Trophoblast cell (in vitro differentiated cells and primary cell): ENCODE measurements at places on chromosomes 16 and 17.

DNA sequence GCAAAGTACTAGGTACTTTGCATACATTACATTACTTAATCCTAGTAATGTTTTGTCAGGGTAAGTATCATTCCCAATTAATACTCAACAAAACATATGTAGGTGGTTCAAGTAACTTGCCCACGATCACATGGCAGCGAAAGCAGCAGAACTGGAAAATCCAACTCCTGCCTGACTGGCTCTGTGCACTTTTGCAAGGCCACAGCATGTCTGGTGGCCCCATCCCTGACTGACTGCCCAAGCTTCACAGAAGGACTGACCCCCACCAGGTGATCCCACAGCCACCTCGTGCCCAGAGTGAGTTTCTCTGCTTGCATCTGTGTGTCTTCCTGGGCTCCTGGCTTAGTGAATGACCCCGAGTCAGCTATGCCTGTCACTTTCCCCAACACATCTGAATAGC, 11.4 kb downstream of the CNP start:
- no peaks in the 10 kb centered on the region for H3K27me3 ChIP-seq
- H3K27ac ChIP-seq, result no peak overlapping the region
- H3K4me3 ChIP-seq, result no peak overlapping the region
- peaks cover 4% of the 10 kb centered on the region for H3K4me1 ChIP-seq
- DNase-seq, result no peak

GRCh38 chr16:66513111-66513723, 36.7 kb downstream of the TK2 start:
- no peak overlapping the region for H3K4me3 ChIP-seq
- H3K27ac ChIP-seq, result no peak overlapping the region
- peak; percentile 86 for DNase-seq
- H3K36me3 ChIP-seq, result no peaks in the 10 kb centered on the region
- peaks cover 32% of the 10 kb centered on the region for H3K4me1 ChIP-seq

- peak; percentile 51 for DNase-seq
- H3K27ac ChIP-seq, result no peak overlapping the region
- H3K27me3 ChIP-seq, result no peaks in the 10 kb centered on the region
- H3K4me1 ChIP-seq, result no peaks in the 10 kb centered on the region
- no peak overlapping the region for H3K4me3 ChIP-seq
- H3K36me3 ChIP-seq, result no peaks in the 10 kb centered on the region
Observed at GRCh38 chr16:54123766-54124165, 162.8 kb downstream of the IRX3 start.

DNA sequence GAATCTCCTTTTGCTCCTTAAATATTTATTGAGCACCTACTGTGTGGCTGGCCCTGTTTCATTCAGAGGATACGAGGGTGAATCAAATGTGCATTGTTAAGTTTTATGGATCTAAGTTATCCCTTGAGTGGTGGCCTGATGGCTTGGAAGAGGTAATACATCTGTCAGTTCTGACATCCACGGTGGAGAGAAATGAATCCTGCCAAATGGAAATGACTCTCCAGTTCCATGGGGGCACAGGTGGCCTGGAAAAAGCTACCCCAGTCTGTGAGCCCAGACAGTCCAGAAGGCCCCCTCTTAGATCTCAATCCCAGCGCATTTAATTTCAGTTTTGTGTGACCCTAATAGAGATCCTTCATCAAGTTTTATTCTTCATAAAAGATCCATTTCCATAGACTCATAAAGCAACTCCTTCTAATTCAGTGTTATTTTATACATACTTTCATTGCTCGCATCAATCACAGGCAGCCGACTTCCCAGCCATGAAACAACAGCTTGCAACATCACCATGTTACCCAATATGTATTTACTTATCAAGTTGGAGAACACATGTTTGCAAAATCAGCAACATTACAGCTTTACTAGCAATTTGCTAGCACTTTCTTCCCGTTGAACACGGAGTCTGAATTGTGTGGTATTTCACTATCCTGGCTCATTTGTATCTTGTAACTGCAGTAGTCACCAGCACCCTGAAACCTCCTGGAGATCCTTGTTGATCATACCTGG, 334.8 kb upstream of the HSBP1 start:
- DNase-seq, result no peak
- no peaks in the 10 kb centered on the region for H3K4me1 ChIP-seq

GRCh38 chr16:61780161-61780560, 256.1 kb downstream of the CDH8 start:
- no peak overlapping the region for H3K4me3 ChIP-seq
- H3K4me1 ChIP-seq, result no peaks in the 10 kb centered on the region

GRCh38 chr17:29112771-29113295, 67.4 kb downstream of the MYO18A start:
- H3K4me1 ChIP-seq, result peaks cover 6% of the 10 kb centered on the region
- no peaks in the 10 kb centered on the region for H3K27me3 ChIP-seq
- H3K27ac ChIP-seq, result no peak overlapping the region

DNA sequence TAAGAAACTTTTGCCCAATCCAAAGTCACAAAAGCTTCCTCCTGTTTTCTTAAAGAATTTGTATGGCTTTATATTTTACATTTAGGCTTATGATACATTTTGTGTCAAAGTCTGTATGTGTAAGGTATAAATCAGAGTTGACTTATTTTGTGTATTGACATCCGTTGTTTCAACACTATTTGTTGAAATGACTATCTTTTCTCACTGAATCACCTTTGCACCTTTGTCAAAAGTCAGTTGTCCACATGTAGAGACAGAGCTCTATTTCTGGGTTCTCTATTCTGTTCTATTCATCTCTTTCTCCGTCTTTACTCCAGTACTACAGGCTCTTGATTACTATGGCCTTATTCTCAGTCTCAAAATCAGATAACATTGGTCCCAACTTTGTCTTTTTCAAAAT, 73.2 kb downstream of the C16orf78 start:
- no peak for DNase-seq
- no peak overlapping the region for H3K4me3 ChIP-seq
- H3K27ac ChIP-seq, result no peak overlapping the region
- H3K4me1 ChIP-seq, result no peaks in the 10 kb centered on the region

GRCh38 chr17:37218849-37219248, 156.9 kb upstream of the C17orf78 start:
- H3K27ac ChIP-seq, result no peak overlapping the region

- H3K36me3 ChIP-seq, result peaks cover 60% of the 10 kb centered on the region
- H3K4me3 ChIP-seq, result no peak overlapping the region
- DNase-seq, result no peak
- H3K27me3 ChIP-seq, result no peaks in the 10 kb centered on the region
Observed at GRCh38 chr17:45087504-45087975, 26.4 kb downstream of the NMT1 start.

DNA sequence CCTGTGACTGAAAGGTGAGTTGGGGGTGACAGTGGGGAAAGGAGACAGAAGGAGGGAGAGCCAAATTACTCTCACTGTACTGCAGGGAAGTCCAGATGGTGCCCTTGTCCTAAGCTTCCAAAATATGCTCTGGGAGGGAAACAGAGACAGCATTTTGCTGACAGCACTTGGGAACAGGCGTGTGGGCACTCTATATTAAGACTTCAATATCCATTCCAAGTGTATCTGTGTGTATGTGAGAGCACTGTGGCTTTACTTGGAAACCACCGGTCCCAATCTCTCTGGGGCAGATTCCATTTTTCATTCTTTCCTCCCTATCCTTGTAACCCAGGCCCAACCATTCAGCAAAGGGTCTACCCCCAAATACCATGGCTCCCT, 407.3 kb downstream of the UTP18 start:
- H3K36me3 ChIP-seq, result no peaks in the 10 kb centered on the region
- no peaks in the 10 kb centered on the region for H3K4me1 ChIP-seq
- no peak overlapping the region for H3K4me3 ChIP-seq
- no peak overlapping the region for H3K27ac ChIP-seq
- H3K27me3 ChIP-seq, result no peaks in the 10 kb centered on the region
- DNase-seq, result no peak

- H3K27ac ChIP-seq, result no peak overlapping the region
- no peak for DNase-seq
- no peaks in the 10 kb centered on the region for H3K36me3 ChIP-seq
- no peaks in the 10 kb centered on the region for H3K27me3 ChIP-seq
- no peak overlapping the region for H3K4me3 ChIP-seq
Observed at GRCh38 chr16:29906520-29907244, 6.4 kb downstream of the ASPHD1 start.

- no peaks in the 10 kb centered on the region for H3K36me3 ChIP-seq
- no peaks in the 10 kb centered on the region for H3K4me1 ChIP-seq
- no peak for DNase-seq
- no peak overlapping the region for H3K4me3 ChIP-seq
- no peaks in the 10 kb centered on the region for H3K27me3 ChIP-seq
Observed at GRCh38 chr16:69555437-69555836, 10.3 kb upstream of the NFAT5 start.

GRCh38 chr16:15415511-15415985, 18.8 kb upstream of the BMERB1 start:
- no peaks in the 10 kb centered on the region for H3K4me1 ChIP-seq
- H3K4me3 ChIP-seq, result no peak overlapping the region
- DNase-seq, result peak; percentile 27
- H3K27me3 ChIP-seq, result no peaks in the 10 kb centered on the region
- no peaks in the 10 kb centered on the region for H3K36me3 ChIP-seq

DNA sequence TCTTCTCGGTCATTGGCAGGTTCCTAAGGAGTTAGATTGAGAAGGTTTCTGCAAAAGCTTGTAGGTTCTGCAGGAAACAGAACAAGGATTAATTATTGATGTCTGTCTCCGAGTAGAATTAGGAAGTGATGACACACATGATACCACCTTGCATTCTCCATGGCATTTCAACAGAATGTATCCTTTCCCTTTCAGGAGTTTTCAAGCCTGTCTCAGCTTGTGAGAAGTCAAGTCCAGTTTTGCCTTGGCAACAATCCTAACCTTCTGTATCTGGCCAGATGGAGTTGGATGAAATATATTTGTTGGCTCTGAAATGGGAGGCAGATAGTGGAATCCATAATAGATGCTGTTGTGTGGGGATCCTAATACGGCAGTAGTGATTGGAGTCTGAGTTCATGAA, 235.5 kb downstream of the SHISA9 start:
- H3K4me3 ChIP-seq, result no peak overlapping the region
- DNase-seq, result no peak
- H3K27me3 ChIP-seq, result no peaks in the 10 kb centered on the region
- H3K4me1 ChIP-seq, result no peaks in the 10 kb centered on the region

DNA sequence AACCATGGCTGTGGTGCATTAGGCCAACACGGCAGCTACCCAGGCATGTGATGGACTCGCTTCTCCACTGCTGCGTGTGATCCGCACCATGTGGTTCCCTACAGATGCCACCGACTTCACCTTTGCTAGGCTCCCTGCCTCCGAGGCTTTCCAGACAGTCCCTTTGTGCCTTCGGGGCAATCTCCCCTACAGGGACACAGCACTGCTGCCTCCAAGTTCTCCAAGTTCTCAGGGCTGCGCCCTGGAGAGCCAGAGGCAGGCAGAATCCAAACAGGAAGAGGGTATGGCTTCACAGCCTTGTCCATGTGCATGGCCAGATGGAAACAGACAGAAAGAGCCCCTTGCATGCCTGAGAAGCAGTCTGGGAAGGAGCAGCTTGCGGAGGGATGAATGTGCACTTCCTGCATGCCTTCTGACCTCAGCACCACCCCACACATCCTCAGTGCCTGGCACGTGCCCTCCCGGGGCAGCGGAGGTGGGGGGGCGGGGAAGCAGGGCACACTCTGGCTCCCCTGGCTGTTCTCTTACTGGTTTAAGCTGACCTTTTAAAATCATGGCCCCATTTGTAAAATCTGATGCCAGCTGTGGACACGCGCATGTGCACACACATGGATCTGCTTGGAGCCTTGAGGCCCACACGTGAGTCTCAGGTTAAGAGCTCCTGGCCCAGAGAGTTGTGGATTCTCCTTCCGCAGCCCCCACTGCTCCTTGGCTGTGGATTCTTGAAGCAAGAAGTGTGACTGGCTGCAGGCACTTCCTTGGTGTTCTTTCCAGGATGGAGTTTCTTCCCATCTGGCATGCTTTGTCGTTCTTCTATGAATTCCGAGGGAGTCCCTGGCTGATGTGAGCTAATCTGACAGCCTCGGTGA, 55.3 kb upstream of the MTSS2 start:
- no peak for DNase-seq
- peaks cover 18% of the 10 kb centered on the region for H3K4me1 ChIP-seq
- H3K36me3 ChIP-seq, result peaks cover 27% of the 10 kb centered on the region
- no peak overlapping the region for H3K4me3 ChIP-seq

DNA sequence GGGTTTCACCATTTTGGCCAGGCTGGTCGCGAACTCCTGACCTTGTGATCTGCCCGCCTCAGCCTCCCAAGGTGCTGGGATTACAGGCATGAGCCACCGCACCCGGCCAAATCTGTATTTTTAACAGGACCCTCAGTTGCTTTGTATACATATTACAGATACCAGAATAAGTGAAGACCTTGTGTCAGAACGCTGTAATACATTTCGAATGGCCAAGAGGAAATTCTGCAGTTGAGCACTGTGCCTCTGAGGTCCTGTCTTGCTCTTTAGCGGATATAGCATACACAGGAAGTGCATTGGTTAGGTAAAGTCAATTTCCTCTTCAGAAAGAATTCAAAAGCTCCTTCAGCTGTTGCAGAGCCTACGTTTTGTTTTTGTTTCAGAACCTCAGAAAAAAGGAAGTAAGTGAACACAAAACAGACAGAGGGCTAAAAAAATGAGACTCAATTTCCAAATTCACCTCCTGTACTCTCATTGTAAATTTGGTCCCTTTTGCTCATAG, 15.7 kb downstream of the CRLF3 start:
- DNase-seq, result no peak
- H3K4me1 ChIP-seq, result no peaks in the 10 kb centered on the region
- no peak overlapping the region for H3K27ac ChIP-seq
- no peaks in the 10 kb centered on the region for H3K27me3 ChIP-seq

- H3K27me3 ChIP-seq, result no peaks in the 10 kb centered on the region
- no peak overlapping the region for H3K27ac ChIP-seq
- H3K36me3 ChIP-seq, result no peaks in the 10 kb centered on the region
- H3K4me1 ChIP-seq, result no peaks in the 10 kb centered on the region
- H3K4me3 ChIP-seq, result no peak overlapping the region
Observed at GRCh38 chr16:17144431-17144830, 326.3 kb downstream of the XYLT1 start.

DNA sequence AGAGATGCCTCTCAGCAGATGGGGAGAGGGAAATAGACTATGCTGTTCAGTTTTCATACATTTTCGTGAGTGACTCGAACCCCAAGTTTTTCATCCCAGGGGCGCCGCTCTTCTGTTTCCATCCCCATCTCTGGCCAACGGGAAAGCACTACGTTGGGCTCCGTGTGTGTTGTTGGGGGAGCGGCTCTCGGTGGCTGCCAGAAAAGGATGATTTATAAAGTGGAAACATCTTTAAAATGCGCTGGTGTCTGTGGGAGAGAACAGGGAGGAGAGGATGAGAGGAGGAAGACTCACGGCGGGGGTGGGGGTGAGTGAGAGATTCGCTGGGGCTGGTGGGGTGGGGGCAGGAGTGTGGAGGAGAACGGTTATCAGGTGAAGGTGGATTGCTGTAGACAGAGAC, 5.8 kb downstream of the TBX4 start:
- peaks cover 8% of the 10 kb centered on the region for H3K4me1 ChIP-seq
- H3K36me3 ChIP-seq, result no peaks in the 10 kb centered on the region
- DNase-seq, result no peak
- peaks cover 89% of the 10 kb centered on the region for H3K27me3 ChIP-seq

GRCh38 chr16:79093554-79093967, 507.0 kb downstream of the MAF start:
- no peaks in the 10 kb centered on the region for H3K4me1 ChIP-seq
- no peak overlapping the region for H3K27ac ChIP-seq
- no peaks in the 10 kb centered on the region for H3K27me3 ChIP-seq
- H3K4me3 ChIP-seq, result no peak overlapping the region
- no peaks in the 10 kb centered on the region for H3K36me3 ChIP-seq

- no peaks in the 10 kb centered on the region for H3K27me3 ChIP-seq
- no peak overlapping the region for H3K4me3 ChIP-seq
- H3K27ac ChIP-seq, result no peak overlapping the region
Observed at GRCh38 chr16:57257455-57258070, 12.5 kb downstream of the ARL2BP start.

- DNase-seq, result peak; percentile 81
- H3K27ac ChIP-seq, result peak overlapping the region; percentile 91
- H3K4me3 ChIP-seq, result peak overlapping the region; percentile 75
- no peaks in the 10 kb centered on the region for H3K27me3 ChIP-seq
- peaks cover 36% of the 10 kb centered on the region for H3K36me3 ChIP-seq
Observed at GRCh38 chr17:28725166-28725659, 820 bp downstream of the TLCD1 start.
